Esophagus squamous epithelium (tissue), 5 donors: ENCODE measurements at places on chromosomes 7 and 10. TPM values are rescaled to one million over a fixed set of nuclear protein-coding genes. Genes with fewer than 3 reads are reported as not detected.
A peak's percentile ranks its signal among the peaks of the same experiment; 100 is the strongest.

GRCh38 chr7:154347700-154348266 is 295.6 kb downstream of the DPP6 start:
- DNase-seq: no peak

DNA sequence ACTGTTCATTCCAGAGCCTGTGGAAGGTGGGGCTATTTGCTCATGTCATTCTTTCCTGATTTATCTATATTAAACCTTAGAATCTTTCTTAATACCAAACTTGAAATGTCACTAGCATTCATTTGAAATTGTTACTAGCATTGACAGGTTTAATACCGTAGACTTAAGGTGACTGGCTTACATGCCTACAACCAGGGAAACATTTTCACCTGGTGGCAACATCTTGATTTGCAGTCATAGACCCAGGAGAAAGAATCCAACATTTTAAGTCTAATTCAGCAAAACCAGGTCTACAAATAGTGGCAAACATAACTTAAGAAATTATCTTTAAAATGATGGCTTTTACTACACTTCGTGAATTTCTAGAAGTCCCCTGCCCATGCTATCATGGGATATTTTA is 353.7 kb downstream of the HTR7 start:
- no peak for DNase-seq

GRCh38 chr10:43322769-43323168 is 48.7 kb upstream of the FXYD4 start:
- DNase-seq: peak; percentile 21

GRCh38 chr7:46319841-46320240 is 398.8 kb upstream of the IGFBP3 start:
- DNase-seq: no peak

DNA sequence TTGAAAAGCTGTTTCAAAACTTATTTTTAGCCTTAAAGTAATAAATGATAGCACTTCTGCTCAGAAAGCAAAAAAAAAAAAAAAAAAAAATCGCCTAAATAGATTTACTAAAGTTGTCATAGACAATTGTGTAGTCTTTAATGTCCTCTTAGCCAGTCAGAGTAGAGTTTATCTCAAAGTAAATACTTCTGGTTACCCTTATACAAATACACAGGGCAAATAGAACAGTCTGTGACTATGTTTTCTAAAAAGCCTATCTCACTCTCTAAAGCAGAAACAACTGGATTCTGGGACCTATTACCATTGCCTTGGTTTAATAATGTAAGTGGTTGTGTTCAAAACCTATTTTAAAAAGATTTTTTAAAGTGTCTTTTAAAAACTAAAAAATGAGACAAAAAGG is 156.2 kb upstream of the THSD7A start:
- DNase-seq: no peak

DNA sequence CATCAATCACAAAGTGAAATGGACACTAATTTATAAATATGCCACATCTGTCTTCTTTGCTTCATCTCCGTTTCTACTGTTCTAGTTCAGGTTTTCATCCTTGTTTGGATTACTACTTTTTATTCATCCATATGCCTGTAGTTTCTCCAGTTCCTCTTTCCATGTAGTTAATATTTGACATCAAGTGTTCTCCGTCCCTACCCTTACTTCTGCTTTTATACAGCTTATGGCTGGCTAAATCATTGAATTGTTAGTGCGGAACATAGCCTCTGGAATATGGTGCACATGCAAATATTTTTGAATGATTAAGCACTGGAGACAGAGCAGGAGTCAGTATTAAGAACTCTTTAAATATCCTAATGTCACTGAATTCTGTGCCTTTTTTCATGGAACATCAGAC is 230.0 kb upstream of the PPP1R3A start:
- DNase-seq: no peak

DNA sequence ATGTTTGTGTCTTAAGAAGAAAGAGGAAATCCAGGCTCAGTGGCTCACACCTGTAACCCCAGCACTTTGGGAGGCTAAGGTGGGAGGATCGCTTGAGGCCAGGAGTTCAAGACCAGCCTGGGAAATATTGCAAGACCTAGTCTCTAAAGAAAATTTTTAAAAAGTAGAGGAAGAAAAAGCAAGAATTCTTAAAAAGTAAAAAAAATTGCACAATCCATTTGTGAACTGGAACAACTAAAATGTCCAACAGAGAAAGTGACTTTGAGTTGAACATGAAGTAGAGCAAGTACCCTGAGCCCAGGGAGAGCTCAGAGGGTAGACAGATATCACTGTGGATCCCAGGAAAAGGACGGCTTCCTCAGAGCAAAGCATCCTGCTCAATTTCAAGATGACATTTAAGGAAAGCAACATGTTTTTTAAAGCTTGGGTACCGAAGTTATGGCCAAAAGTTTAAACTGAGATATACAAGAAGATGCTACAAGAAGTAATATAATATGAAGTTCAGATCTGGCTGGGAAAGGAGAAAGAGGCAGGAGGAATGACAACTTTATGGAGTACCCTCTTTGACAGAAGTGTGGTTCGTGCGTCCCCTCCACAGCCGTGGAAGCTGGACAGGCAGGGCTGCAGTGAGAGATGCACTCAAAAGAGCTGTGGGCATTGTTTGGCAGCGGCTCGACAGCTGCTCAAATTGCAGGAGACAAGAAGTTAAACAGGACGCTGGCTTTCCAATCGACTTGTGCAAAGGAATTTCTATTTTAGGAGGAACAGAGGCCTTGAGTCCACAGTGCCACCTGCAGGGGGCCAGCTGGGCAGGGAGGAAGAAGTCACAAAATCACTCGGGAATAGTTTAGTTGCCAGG is 201.3 kb downstream of the JCAD start:
- no peak for DNase-seq

- no peak for DNase-seq
These were observed 73.6 kb downstream of the RHOBTB1 start for GRCh38 chr10:60870416-60870728.

GRCh38 chr7:84022684-84023308 is 171.8 kb downstream of the SEMA3A start:
- no peak for DNase-seq

Gene ITIH2
- not detected for total RNA-seq

Gene MRLN
- not detected for total RNA-seq
